Umbilical cord (tissue), 2 donors: ENCODE measurements at places on chromosomes 2 and 18. TPM values are rescaled to one million over a fixed set of nuclear protein-coding genes. Genes with fewer than 3 reads are reported as not detected.

GRCh38 chr2:54670485-54671009 is 52.9 kb upstream of the EML6 start:
- no peak for DNase-seq

GRCh38 chr2:70767079-70767698 is 811 bp downstream of the ADD2 start:
- DNase-seq, result no peak

GRCh38 chr2:98821629-98822135 is 90.8 kb upstream of the MGAT4A start:
- DNase-seq, result no peak

- DNase-seq, result no peak
Observed at GRCh38 chr2:44980751-44981713, 28.2 kb downstream of the SIX2 start.

- no peak for DNase-seq
Observed at GRCh38 chr2:68237404-68237803, 14.9 kb downstream of the PPP3R1 start.

DNA sequence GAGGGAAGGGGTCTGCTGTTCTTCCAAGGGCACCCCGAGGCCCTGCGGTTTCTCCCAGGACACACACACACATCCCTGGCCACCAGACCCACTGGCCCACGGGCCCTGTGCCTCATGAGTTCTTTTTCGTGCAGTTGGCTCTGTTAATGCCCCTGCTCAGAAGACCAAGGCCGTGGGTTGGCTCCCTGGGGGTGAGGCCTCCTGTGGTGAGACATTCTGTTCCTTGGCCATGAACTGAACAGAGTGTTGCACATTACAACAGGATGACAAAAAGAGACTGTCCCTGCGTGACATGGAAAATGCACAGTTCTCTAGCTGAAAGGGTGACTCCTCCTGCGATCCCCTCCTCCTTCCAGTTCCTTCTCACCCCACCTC is 30.7 kb downstream of the SH2D6 start:
- DNase-seq, result no peak

- DNase-seq, result no peak
Observed at GRCh38 chr2:148501545-148501944, 143.0 kb upstream of the EPC2 start.

- no peak for DNase-seq
Observed at GRCh38 chr2:72415241-72415661, 267.6 kb upstream of the CYP26B1 start.

GRCh38 chr2:221444106-221444505 is 128.0 kb downstream of the EPHA4 start:
- peak; percentile 64 for DNase-seq

- peak; percentile 35 for DNase-seq
Observed at GRCh38 chr18:44916429-44917207, 235.9 kb downstream of the SETBP1 start.

- no peak for DNase-seq
Observed at GRCh38 chr18:39523281-39523680, 1957.7 kb upstream of the CELF4 start.

GRCh38 chr2:97747285-97747684 is 33.9 kb downstream of the ZAP70 start:
- DNase-seq, result no peak

GRCh38 chr18:40866013-40866645 is 1088.9 kb upstream of the PIK3C3 start:
- no peak for DNase-seq

GRCh38 chr18:61196750-61197149 is 136.5 kb upstream of the CDH20 start:
- no peak for DNase-seq

GRCh38 chr2:218332920-218333645 is 23.6 kb upstream of the CATIP start:
- peak; percentile 79 for DNase-seq

DNA sequence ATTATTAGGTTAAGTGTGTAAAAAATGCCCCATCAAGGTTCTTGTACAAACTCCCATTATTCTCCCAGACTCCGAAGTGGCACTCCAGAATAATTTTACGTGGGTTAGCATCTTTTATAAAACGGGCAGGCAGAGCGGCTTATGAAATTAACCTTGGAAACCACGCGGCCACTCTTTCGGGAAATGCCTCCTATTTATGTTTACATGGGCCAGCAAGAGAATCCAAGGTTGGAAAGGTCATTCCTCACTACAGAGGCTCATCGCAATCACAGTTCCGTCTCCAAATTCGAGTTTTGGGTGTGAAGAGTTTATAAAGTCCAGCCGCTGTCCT is 1.2 kb upstream of the IMPA2 start:
- no peak for DNase-seq

Gene VIT
- total RNA-seq, result 3.9 TPM

Gene INO80D
- 10.4 TPM for total RNA-seq

Gene ACP1
- 99.7 TPM for total RNA-seq

Gene CLIP4
- 28.6 TPM for total RNA-seq

Gene LIMS4
- total RNA-seq, result 10.8 TPM

Gene CTNNA2
- 0.96 TPM for total RNA-seq

Gene CYP1B1
- 24.8 TPM for total RNA-seq

Gene ASIC4
- 0.96 TPM for total RNA-seq

Gene PLCD4
- 7.2 TPM for total RNA-seq

Gene SERPINB4
- total RNA-seq, result 4.1 TPM

Gene LDAH
- 43.6 TPM for total RNA-seq

Gene HOXD8
- total RNA-seq, result 8.7 TPM
